Suprapubic skin (tissue), 4 donors: ENCODE measurements at places on chromosomes 1 and 21.

- DNase-seq: no peak
Observed at GRCh38 chr1:198443365-198444233, 96.9 kb downstream of the ATP6V1G3 start.

DNA sequence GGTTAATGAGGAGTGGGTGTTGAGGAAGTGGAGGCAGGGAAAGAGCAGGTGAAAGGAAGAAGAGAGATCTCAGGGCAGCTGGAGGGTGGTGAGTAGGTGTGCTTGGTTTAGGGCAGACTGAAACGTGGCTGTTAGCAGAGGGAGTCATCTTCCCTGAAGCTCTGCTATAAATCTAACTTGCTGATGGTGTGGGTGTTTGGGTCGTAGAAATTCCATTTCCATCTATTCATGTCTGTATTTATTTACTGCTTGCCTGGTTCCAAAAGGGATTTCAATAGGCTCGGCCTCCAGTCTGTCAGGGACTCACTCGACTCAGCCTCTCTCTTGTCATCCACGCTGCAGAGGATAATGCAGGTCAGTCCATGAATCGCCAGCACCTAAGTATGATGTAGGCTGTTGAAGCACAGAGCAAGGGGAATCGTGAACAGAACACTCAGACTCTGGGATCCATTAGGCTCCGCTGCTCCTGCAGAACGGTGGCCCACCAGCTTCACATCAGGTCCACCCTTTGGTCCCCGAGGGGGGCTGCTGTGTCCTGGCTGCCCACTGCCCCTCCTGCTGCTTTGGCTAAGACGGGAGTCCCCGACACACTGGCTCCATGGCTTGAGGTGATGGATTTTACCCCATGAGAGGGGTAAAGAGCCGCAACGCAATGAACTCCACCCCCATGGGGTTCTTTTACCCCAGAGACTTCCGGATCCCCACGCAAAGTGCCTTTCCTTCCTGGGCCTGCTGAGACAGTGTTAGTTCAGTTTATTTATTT lies 156.2 kb downstream of the RHOU start:
- DNase-seq: no peak

DNA sequence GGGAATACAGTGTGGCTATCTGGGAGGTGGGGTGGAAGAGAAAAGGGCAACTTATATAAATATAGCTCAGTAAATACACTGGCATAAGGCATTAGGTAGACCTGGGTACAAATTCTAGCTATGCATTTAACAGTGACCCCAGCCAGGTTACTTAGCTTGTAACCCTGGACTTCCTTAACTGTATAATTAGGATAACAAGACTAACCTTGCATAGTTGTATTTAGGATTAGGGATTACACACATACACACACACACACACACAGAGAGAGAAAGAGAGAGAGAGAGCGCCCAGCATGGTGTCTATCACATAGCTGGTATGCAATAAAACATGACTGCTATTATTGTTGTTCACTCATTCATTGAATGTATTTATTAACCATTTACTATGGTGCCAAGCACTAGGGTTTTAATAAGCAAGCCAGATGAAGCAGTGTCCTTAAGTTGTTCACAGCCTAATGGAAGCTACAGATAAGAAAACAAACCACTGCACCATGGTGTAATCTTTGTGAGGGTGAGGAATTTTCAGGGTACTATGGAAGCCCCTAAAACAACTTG lies 251.4 kb downstream of the ZNF648 start:
- DNase-seq: no peak

DNA sequence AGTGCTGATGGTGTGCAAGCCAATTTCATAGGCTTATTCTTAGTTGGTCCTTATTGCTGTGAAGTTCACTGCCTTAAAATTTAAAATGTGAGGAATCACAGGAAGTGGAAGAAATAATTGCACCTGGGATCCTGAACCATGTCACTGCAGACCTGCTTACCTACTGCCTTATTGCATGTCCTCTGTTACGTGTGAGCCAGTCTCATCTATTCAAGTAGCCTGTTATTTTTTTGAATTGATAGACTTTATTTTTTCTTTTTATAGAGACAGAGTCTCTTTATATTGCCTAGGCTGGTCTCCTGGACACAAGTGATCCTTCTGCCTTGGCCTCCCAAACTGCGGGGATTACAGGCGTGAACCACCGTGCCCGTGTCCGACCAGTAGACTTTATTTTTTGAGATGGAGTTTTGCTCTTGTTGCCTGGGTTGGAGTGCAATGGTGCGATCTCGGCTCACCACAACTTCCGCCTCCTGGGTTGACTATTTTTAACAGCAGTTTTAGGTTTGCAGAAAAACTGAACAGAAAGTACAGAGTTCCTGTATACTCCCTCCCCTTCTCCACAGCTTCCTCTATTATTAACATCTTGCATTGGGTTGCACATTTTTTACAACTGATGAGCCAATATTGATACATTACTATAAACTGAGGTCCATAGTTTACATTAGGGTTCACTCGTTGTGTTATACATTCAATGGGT lies 14.0 kb upstream of the DISC1 start:
- DNase-seq: no peak

DNA sequence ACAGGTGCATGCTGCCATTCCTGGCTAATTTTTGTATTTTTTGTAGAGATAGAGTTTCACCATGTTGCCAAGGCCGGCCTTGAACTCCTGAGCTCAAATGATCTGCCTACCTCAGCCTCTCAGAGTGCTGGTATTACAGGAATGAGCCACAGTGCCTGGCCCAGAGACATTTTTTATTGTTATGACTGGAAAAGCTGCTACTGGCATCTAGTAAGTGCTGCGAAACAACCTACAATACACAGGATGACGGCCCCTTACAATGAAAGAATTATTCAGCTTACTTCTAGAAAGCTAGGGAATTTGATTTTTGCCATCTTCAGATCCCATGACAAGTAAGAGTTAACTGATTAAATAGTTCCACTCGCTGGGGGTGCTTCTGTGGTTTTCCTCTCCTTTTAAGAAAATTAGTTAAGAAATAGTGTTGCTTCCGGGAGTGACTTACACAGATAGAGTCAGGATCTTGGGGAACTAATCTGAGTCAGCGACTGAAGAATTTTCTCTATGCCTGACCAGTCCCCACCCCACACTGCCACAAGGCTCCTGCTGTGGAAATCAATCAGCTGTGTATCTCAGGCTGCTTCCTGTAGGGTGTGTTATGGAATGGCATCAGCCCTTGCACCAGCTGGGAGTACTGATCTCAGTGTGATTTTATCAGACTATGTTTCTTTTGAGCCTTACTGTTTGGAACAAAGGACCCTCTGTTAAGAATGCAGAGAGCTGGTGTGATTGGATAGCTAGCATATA lies 93.0 kb upstream of the BMP8A start:
- no peak for DNase-seq

GRCh38 chr1:209199822-209200221 lies 383.7 kb upstream of the CAMK1G start:
- no peak for DNase-seq

GRCh38 chr1:28395181-28395580 lies 25.6 kb downstream of the PHACTR4 start:
- DNase-seq: no peak

- DNase-seq: no peak
Observed at GRCh38 chr1:22177354-22178003, 34.6 kb upstream of the WNT4 start.

DNA sequence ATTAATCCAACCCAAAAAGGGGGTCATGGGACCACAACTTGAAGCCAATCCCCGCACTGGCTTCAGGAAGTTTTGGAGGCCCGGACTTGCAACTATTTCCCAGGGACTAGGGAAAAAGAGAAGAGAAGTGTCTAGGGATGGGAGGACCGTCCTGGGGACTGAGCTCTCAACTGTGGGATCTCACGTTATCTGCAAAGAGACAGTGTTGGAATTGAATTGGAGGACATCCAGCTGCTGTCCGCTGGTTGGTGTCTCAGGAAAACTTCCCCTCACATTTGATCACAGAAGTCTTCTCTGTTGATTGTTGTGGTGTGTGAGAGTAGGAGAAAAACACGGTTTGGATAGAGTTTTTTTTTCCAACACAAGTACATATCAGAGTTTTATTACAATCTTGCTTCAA lies 46.2 kb upstream of the CITED4 start:
- no peak for DNase-seq

DNA sequence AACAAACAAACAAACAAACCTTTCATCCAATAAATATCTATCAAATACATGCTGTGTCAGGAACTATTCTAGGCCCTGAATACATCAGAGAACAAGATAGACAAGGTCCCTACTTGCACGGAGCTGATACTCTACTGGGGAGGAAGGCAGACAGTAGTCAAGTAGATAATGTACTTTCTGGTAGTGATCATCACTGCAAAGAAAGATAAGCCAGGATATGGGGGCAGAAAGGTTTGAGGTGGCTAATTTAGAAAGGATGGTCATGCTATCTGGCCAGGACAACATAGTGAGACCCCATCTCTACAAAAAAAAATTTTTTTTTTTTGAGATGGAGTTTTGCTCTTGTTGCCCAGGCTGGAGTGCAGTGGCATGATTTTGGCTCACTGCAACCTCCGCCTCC lies 9.3 kb upstream of the MEX3A start:
- DNase-seq: no peak

GRCh38 chr1:41362749-41363590 lies 1.7 kb downstream of the FOXO6 start:
- DNase-seq: no peak

DNA sequence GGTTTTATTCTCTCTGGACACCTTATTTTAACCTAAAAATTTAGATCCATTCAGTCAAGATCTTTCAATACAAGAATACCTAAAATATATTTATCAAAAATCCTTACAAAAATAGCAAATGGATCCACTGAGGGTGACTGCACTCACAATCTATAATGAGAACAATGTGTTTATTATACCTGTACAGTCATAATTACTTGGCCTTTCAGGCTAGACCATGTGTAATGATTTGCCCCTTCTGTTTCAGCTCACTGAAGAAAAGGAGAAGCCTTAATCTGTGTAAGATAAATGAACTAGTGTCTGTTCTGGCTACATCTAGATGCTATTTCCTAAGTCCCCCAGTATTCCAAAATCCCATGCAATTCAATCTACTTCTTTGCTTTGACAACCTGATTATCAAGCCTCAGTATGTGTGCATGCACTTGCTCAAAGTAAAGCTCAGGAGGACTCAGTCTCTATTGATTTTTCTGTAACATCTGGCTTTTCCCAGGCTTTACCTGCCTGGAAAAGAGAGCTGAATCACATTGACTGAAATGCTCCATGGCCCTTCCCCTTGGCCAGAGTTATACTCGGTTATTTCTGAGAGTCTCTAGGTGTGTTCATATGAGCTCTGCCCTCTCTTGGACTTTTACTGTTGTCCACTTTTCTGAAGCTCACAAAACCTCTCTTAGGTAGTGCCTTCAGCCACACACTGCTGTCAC lies 27.6 kb downstream of the CRP start:
- DNase-seq: no peak

DNA sequence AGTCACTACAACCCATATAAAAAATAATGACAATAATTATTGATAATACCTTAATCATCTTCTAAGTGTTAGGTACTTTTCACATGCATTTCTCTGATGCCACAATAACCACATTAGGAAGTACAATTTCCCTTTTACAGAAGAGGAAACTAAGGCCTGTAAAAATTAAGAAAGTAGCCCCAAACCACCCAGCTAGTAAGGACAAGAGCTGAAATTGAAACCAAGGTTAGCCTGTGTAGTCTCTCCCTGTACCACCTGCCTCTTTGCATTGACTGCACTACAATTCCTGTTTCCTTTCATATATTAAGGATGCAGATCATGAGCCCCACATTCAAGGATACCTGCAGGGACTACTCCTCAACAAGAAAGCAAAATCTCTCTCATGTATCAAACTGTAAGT lies 288.8 kb downstream of the GPATCH2 start:
- DNase-seq: no peak

DNA sequence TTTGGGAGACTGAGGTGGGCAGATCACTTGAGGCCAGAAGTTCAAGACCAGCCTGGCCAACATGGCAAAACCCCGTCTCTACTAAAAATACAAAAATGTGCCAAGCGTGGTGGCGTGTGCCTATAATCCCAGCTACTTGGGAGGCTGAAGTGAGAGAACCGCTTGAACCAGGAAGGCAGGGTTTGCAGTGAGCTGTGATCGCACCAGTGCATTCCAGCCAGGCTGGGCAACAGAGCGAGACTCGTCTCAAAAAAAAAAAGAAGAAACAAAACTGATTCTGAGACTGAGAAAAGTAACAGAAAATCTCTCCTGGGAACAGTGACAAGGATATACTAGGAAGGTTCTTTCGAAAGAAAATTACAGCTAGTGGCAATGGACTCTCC lies 20.9 kb downstream of the USP48 start:
- DNase-seq: no peak
